T-helper 2 cell treated with Interferon-gamma antibody and Interleukin-4, amounts not matched to agents 5 μg/mL and 100 μg/mL, for 36 hours (primary cell): ENCODE measurements at places on chromosomes 4 and X.

DNA sequence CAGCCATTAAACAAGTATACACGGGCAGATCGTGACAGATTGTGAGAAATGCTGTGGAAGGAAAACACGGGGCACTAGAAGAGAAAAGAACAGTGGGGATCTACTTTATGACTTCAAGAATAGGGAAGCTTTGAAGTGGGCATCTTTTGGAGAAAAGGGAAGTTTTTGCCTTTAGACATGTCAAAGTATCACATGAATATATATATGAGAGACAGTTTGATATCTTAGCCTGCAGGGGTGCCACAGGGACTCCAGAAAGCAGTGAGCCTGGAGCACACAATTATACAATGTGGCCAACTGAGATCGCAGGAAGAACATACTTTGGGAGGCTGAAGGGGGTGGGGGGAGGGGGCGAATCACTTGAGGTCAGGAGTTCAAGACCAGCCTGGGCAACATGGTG, 35.7 kb downstream of the RELL1 start:
- peaks cover 46% of the 10 kb centered on the region for H3K36me3 ChIP-seq
- no peaks in the 10 kb centered on the region for H3K27me3 ChIP-seq
- peaks cover 14% of the 10 kb centered on the region for H3K4me1 ChIP-seq
- no peak overlapping the region for H3K4me3 ChIP-seq
- no peak for DNase-seq

GRCh38 chrX:3728454-3728853, 15.0 kb upstream of the PRKX start:
- no peaks in the 10 kb centered on the region for H3K27me3 ChIP-seq
- H3K36me3 ChIP-seq = no peaks in the 10 kb centered on the region
- H3K4me3 ChIP-seq = no peak overlapping the region
- no peak for DNase-seq
- no peaks in the 10 kb centered on the region for H3K4me1 ChIP-seq
- H3K27ac ChIP-seq = no peak overlapping the region

DNA sequence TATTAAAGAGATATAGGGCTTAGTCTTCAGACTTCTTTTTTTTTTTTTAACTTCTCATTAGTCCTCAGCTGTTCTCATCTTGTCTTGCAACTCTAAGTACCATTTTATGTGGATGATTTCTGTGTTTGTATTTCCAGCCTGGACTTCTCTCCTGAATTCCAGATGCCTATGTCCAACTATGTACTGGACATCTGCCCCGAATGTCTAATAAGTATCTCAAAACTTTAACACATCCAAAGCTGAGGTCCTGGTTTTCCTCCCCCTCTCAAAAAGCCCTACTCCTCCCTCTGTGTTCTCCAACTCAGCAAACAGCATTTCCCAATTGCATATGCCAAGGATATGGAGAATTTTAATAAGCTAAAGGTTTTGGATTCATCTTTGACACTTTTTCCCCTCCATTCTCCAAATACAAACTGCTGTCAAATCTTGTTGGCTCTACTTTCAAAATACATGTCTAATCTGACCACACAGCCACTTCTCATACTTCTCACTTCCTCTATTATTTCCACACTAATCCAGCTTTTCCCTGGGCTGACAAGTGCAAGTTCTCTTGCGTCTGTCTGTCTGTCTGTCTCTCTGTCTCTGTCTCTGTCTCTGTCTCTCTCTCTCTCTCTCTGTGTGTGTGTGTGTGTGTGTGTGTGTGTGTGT, 79.8 kb downstream of the CLCN5 start:
- no peak overlapping the region for H3K27ac ChIP-seq
- H3K27me3 ChIP-seq = no peaks in the 10 kb centered on the region
- no peak overlapping the region for H3K4me3 ChIP-seq
- DNase-seq = no peak

DNA sequence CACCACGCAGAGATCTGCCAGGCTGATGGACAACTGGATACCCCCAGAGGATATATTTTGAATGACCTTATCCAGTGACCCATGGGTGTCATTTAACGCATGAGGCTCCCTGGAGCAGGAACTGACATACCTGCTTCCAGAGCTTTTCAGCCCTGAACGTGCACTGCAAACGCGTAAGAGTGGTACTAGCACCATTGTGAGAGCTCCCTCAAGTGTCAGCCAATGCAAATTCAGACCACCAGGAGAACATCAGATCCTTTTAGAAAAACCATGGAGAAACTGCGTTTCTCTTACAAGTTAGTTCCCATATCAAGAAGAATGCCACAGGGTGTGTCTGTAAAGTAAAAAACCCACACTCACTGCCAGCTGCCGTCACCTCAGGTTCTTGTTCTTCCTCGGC, 7.3 kb downstream of the TREX2 start:
- no peak overlapping the region for H3K27ac ChIP-seq
- no peaks in the 10 kb centered on the region for H3K4me1 ChIP-seq
- H3K36me3 ChIP-seq = no peaks in the 10 kb centered on the region
- no peak overlapping the region for H3K4me3 ChIP-seq
- DNase-seq = no peak

DNA sequence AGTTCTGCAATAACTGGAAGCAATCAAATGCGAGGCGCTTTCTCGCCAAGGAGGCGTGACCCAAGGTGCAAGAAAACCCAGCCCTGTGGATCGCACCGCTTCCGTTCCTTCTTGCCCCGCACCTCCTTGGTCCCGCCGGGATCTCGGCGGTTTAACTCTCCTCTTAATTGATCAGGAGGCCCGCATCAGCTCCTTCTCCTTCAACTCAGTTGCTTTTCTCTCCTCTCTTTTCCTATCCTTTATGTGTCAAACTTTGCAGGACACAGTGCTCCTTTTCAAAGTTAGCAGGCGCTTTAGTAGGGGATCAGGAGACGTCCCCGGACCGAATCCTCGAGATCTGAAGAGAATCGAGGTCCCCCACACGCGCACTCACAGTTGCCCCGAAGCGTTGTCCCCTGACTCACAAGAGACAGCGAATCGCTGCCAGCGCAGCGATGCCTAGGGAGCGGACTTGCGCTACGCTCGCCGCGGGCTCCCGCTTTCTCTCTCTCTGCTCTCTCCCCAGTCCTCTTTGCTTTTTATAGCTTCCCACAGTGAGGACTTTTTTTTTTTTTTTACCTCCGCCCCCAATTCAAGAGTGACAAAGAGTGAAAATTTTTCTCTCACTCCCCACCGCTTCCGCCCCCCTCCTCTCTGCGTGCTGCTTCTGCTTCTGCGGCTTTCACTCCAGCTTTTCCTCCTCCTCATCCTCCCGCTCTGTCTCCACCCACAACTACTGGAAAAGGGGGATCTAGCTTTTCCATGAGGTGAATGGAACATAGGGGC, at the start of gene DKK2:
Gene DKK2, minus strand, starts transcription at position 495 of the 765 bp plus-strand sequence. CDS start 722 bp downstream, outside the sequence.
- H3K4me1 ChIP-seq = peaks cover 27% of the 10 kb centered on the region
- no peak for DNase-seq
- peak within 1 kb of the TSS; percentile 80 for H3K4me3 ChIP-seq

GRCh38 chr4:165994701-165995100, 121.7 kb downstream of the TLL1 start:
- DNase-seq = no peak
- no peak overlapping the region for H3K27ac ChIP-seq
- H3K36me3 ChIP-seq = no peaks in the 10 kb centered on the region
- H3K27me3 ChIP-seq = no peaks in the 10 kb centered on the region

GRCh38 chrX:3713225-3713936, at the start of gene PRKX:
PRKX (minus strand) TSS chrX:3713649; CDS start chrX:3713253, 396 bp downstream.
- DNase-seq = peak; percentile 68
- peak within 1 kb of the TSS; percentile 96 for H3K27ac ChIP-seq
- H3K4me3 ChIP-seq = peak within 1 kb of the TSS; percentile 98

DNA sequence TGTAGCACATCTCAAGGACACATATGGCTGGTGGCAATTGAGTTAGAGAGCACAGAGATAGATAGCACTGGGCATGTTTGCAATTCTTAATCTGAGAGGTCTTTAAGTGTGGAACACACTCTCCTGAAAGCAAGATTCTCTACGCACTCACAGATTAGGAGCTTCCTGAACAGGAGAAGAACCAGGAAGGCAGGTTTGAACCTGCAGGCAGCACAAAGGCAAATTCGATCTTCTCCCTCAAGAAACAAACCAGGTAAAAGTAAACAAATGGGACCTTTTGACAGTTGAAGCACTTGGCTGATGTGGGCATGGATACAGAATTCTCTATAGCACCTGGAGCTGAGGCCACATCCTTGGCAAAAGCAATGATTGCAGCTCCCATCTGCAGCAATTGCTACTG, 24.3 kb downstream of the HS3ST1 start:
- no peak overlapping the region for H3K27ac ChIP-seq
- no peak overlapping the region for H3K4me3 ChIP-seq
- H3K4me1 ChIP-seq = no peaks in the 10 kb centered on the region
- no peaks in the 10 kb centered on the region for H3K36me3 ChIP-seq
- peaks cover 3% of the 10 kb centered on the region for H3K27me3 ChIP-seq

DNA sequence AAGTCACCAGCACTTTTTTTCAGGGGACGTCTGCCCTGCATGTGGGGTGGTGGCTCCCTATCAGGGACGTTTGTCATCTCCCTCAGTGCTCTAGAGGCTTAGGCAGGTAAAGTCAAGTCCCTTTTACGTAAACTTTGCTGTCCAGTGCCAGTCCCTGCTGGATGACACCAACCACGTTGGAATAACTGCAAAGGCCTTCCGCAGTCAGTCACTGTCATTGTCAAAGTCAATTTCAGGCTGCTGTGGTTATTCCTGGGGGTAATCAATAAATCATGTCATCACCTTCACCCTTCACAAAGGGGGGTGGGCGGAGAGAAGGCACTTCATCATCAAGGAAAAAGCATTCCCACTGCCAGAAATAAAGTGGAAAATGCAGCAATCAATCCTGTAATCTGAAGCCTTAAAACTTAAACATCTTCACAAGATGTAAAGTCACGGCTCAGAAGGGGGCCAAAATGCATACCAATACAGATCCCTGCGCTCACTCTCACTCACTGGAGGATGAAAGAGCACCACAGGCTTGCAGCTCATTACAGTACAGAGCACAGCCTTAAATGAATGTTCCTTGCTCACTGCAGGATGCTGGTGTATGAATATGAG, 56.2 kb downstream of the CLDN22 start:
- H3K4me1 ChIP-seq = peaks cover 6% of the 10 kb centered on the region
- H3K36me3 ChIP-seq = no peaks in the 10 kb centered on the region
- H3K27me3 ChIP-seq = peaks cover 10% of the 10 kb centered on the region
- no peak for DNase-seq

- H3K36me3 ChIP-seq = no peaks in the 10 kb centered on the region
- peak overlapping the region; percentile 21 for H3K27ac ChIP-seq
- DNase-seq = peak; percentile 25
- peaks cover 50% of the 10 kb centered on the region for H3K4me1 ChIP-seq
These were observed 44.1 kb downstream of the DTHD1 start for GRCh38 chr4:36325499-36325898.

GRCh38 chr4:145351922-145352321, 129.7 kb upstream of the SMAD1 start:
- no peak overlapping the region for H3K4me3 ChIP-seq
- no peak for DNase-seq

DNA sequence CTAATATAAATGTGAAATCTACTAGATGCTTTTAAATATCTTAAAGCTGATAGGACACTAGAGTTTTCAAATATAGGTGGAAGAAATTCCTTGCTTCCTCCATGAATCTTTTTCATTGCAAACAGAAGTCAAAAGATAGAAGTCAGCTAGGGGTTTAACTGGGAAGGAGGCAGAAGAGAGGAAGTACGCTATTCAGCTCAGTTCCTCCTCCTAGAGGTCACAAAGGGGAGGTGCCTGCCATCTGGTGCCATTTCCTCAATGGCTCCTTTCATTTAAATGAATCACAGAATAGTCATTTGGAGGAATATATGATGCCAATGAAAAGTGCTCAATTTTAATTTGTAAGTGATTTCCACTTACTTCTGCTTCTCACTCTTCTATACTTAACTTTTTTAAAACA, 8.5 kb downstream of the COL25A1 start:
- no peaks in the 10 kb centered on the region for H3K36me3 ChIP-seq
- DNase-seq = no peak
- H3K4me3 ChIP-seq = no peak overlapping the region
- peaks cover 42% of the 10 kb centered on the region for H3K27me3 ChIP-seq
- no peaks in the 10 kb centered on the region for H3K4me1 ChIP-seq

- H3K27ac ChIP-seq = no peak overlapping the region
- no peaks in the 10 kb centered on the region for H3K36me3 ChIP-seq
- no peaks in the 10 kb centered on the region for H3K4me1 ChIP-seq
- H3K4me3 ChIP-seq = no peak overlapping the region
- peaks cover 10% of the 10 kb centered on the region for H3K27me3 ChIP-seq
- no peak for DNase-seq
These were observed 86.3 kb upstream of the RAPGEF2 start for GRCh38 chr4:159016593-159017024.

DNA sequence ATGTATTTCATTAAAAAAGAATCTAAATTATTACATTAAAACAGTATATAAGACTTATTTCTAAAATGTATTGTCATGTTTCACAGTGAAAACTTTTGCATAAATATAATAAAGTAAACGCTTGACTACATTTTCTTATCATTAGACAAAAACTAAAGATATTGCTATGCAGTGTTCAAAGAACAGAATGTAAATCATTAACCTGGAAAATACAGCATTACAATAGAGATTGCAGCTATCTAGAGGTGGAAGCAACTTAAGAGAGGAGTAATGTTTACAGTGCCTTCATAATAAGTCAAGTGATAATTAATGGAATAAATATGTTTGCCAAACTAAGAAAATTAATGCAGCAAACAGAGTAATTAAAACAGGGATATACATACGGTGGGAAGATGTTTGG, 940.9 kb downstream of the FSTL5 start:
- no peak overlapping the region for H3K27ac ChIP-seq
- no peak overlapping the region for H3K4me3 ChIP-seq
- DNase-seq = no peak
- no peaks in the 10 kb centered on the region for H3K4me1 ChIP-seq
- no peaks in the 10 kb centered on the region for H3K36me3 ChIP-seq

GRCh38 chrX:39450234-39450977, 647.4 kb downstream of the BCOR start:
- H3K36me3 ChIP-seq = no peaks in the 10 kb centered on the region
- peaks cover 13% of the 10 kb centered on the region for H3K4me1 ChIP-seq
- H3K27ac ChIP-seq = no peak overlapping the region
- no peaks in the 10 kb centered on the region for H3K27me3 ChIP-seq
- DNase-seq = no peak
- no peak overlapping the region for H3K4me3 ChIP-seq

- peaks cover 19% of the 10 kb centered on the region for H3K4me1 ChIP-seq
- no peak for DNase-seq
- H3K4me3 ChIP-seq = no peak overlapping the region
- H3K27me3 ChIP-seq = peaks cover 21% of the 10 kb centered on the region
- H3K27ac ChIP-seq = no peak overlapping the region
These were observed 94.1 kb downstream of the BCOR start for GRCh38 chrX:40003428-40004245.

DNA sequence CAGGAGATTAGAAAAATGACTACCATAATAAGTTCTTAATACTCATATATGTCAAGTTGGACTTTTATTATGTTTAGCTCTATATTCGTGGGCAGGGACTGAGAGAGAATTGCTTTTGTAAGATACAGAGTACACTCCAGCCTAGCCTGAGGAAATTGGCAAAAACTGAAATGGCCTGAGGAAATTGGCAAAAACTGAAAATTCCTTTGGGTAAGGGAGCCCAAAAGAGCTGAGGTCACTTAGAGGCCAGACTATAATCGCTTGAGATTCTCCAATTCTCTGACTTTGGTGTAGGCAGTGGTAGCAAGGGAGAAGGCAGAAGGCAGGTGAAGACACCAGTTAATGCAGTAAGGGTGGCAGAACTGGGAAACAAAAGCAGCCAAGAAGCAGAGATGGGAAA, 124.5 kb upstream of the HCCS start:
- no peaks in the 10 kb centered on the region for H3K27me3 ChIP-seq
- no peaks in the 10 kb centered on the region for H3K4me1 ChIP-seq
- no peak for DNase-seq

GRCh38 chrX:63918611-63919010, 133.6 kb upstream of the ARHGEF9 start:
- no peak overlapping the region for H3K4me3 ChIP-seq
- H3K4me1 ChIP-seq = no peaks in the 10 kb centered on the region
- no peak for DNase-seq
- no peak overlapping the region for H3K27ac ChIP-seq
- H3K36me3 ChIP-seq = no peaks in the 10 kb centered on the region
- no peaks in the 10 kb centered on the region for H3K27me3 ChIP-seq
